ENCODE measurements at places on chromosomes 6 and 20.

DNA sequence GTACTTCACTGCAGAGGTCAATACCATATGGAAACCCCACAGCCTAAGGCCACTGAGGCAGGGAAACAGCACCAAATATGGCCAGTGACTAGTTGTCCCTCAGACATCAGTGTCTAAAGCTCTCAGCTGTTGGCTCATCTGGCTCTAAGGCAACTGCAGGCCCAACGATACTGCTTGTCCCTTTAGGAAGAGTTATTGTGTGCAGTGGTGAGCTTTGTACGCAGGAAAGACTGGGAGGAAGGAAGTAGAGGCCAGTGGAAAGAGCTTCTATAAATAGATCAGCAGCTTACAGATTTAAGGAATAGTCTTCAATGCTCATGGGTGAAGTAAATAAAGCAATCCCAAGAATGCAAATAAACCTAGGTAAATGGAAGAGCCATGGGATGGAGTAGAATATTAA is 29.3 kb downstream of the DNAAF9 start:
- DNase-seq: no peak

DNA sequence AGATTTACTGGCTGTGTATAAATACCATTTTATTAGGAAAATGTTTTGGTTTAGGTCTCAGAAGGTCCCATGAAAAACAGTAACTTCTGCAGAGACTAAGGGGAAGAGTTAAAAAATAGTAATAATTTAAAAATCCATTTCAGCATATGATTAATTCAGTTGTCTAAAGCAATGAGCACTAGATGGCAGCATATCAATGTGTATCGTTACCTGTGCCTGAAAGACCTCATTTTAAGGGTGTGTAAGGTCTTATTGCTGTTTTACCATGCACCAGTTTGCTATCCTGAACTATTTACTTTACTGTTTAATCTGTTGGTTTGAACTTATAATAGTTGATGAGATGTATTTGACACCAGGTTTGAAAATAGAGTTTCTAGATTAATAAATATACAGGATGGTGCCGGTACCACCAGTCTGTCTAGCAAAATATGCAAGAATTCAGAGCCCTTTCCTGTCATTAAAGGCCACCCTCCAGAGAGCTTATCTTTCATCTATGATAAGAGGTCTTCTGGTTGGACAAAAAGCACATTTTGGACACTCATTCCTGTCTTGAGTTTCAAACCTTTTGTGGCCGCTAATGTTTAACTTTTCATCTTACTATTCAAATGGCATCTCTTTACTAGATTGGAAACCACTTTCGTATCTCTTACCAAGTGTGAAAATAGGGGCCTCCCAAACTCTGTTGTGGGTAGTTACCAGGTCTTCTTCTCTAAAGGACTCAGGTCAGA is 8.9 kb upstream of the AHI1 start:
- no peak for DNase-seq

- DNase-seq: peak; percentile 26
Measured at GRCh38 chr6:7085911-7086310, 21.9 kb upstream of the RREB1 start.

GRCh38 chr6:109478222-109478805 is 4.7 kb downstream of the ZBTB24 start:
- no peak for DNase-seq

DNA sequence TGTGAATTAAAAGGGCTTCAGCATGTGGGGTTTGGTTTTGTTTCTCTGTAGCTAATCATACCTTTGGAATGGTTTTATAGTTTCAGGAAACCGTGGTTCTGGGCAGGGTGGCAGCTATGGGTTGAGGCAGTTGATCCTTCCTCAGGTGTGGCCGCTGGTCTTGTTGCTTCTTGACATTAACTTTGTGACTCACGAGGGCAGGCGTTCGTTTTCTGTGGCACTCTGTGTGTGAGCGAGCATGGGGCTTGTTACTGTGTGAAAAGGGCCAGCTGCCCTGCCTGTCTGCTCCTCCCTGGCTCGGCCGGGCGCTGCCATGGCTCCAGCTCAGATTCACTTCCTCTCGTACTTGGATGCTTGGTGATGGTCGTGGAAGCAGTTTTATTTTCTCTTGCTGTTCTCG is 16.2 kb downstream of the DNAJC5 start:
- DNase-seq: peak; percentile 83

All from transverse colon (tissue), 4 donors.